Kasumi-1 (cell line): ENCODE measurements at places on chromosomes 1 and 21.
A peak's percentile ranks its signal among the peaks of the same experiment; 100 is the strongest.

- DNase-seq: no peak
Observed at GRCh38 chr1:45924736-45925135, 121.3 kb downstream of the MAST2 start.

GRCh38 chr1:219432191-219432606 lies 180.7 kb downstream of the ZC3H11B start:
- DNase-seq: no peak

DNA sequence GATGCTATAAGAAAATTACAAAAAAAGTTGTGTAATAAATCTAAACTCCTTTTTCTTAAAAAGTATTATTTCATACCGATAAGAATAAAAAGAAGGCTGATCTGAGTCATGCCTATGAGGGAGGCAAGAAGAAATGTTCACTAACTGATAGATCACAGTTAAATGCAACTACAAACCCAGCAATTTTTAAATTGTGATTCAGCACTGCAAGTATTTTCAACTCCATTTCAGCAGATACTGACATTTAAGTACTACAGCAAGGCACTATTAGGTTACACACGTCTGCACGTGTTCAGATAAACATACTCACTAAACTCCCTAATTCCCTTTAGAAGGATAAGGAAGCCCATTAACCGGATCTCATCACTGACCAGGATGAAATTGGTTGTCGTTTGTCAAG lies 213.3 kb upstream of the ZRANB2 start:
- DNase-seq: no peak

DNA sequence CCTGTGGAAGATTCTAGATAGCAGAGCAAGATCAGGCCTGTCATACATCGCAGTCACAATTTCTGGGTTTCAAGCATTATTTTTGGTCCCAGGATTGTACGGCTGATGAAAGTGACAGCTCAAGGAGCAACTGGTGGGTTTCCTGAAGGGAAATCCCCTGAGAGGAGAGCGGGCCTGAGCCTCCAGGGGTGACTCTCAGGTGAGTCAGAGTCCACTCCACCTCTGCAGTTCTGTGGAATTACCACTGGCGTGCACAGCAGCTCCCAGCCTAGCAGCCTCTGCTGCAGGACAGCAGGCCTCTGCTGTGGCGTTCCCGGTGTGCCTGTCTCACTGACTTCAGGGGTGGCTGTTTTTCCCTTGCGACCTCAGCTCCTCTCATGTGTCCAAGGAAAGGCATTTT lies 24.4 kb downstream of the SLC66A1 start:
- no peak for DNase-seq

- no peak for DNase-seq
Observed at GRCh38 chr1:56268519-56269140, 310.7 kb downstream of the PLPP3 start.

- DNase-seq: peak; percentile 9
Observed at GRCh38 chr21:43842742-43843141, 22.3 kb upstream of the AGPAT3 start.

DNA sequence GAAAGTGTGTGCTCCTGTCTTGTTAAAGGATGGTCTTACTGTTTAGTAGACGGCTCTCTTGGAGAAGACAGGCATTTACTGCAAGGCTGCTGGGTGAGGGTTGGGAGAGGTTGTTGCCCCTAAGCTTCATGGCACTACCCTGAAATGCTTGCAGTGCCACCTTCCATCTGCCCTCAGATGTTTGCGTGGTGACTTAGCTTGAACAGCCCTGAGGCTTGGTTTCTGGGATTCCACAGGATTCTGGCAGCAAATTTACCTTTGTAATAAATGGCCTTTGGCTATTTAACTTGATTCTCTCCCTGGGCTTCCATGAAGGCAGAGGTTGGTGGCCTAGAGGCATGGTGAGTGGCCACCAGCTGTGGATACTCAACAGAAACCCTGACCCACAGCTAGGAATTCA lies 11.6 kb downstream of the MTARC1 start:
- DNase-seq: no peak

GRCh38 chr1:214473387-214473786 lies 78.0 kb downstream of the PTPN14 start:
- DNase-seq: no peak

GRCh38 chr1:156417401-156418020 lies 48.5 kb downstream of the RHBG start:
- DNase-seq: no peak

- no peak for DNase-seq
Observed at GRCh38 chr1:3904006-3904842, 4.2 kb upstream of the C1orf174 start.

- DNase-seq: no peak
Observed at GRCh38 chr1:172776071-172776470, 117.2 kb downstream of the FASLG start.

- DNase-seq: no peak
Observed at GRCh38 chr1:94438692-94439276, 20.6 kb downstream of the ABCD3 start.

DNA sequence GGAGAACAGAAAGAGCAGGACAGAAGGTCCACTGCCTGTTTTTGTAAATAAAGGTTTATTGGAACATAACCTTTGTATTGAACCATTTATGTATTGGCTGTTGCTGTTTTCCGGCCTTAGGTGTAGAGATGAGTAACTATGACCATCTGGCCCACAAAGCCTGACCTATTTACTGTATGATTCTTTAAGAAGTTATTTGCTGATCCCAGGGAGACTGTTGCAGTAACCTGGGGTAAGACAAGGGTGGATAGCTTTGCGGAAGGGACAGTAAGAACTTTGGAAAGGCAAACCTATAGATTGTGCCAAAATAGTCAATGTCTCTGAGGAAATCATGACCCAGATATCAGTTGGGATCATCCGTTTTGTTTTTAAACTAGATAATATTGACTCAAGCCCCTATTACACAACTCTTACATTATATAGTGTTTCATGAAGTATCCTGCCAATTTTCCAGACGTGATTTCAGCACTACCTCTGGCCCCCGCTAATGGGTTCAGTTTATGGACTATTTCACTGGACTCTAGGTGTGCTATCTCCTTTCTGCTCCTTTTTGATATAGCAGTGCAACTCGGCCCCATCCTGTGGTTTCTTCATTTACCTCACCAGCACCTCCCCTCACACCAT lies 20.8 kb upstream of the TLCD4 start:
- no peak for DNase-seq
